ENCODE measurements at places on chromosomes 1 and 21.

DNA sequence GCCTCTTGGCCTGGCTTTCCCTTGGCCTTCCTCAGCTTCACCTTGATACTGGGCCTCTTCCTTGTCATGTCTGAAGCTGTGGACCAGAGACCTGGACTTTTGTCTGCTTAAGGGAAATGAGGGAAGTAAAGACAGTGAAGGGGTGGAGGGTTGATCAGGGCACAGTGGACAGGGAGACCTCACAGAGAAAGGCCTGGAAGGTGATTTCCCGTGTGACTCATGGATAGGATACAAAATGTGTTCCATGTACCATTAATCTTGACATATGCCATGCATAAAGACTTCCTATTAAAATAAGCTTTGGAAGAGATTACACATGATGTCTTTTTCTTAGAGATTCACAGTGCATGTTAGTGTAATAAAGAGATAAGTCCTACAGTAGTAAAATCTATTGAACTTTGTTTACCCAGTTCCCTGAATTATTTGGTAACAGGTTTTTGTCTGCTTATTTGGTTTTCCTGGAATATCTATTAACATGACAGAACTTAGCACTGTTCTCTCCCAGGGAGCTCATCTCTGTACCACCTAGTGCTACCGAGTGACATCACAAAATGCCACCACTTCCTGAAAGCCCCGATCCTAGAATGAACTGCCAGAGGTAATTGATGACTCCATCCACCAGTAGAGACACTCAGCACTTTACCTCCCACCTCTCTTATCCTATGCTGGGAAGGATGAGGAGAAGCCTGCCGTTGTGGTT is 22.2 kb downstream of the UBE2T start:
- no peak for DNase-seq

GRCh38 chr1:156908541-156908940 is 11.9 kb upstream of the LRRC71 start:
- DNase-seq = no peak

GRCh38 chr21:41786509-41786987 is 19.7 kb upstream of the RIPK4 start:
- no peak for DNase-seq

- DNase-seq = no peak
Measured at GRCh38 chr1:221025956-221026355, 146.7 kb downstream of the HLX start.

DNA sequence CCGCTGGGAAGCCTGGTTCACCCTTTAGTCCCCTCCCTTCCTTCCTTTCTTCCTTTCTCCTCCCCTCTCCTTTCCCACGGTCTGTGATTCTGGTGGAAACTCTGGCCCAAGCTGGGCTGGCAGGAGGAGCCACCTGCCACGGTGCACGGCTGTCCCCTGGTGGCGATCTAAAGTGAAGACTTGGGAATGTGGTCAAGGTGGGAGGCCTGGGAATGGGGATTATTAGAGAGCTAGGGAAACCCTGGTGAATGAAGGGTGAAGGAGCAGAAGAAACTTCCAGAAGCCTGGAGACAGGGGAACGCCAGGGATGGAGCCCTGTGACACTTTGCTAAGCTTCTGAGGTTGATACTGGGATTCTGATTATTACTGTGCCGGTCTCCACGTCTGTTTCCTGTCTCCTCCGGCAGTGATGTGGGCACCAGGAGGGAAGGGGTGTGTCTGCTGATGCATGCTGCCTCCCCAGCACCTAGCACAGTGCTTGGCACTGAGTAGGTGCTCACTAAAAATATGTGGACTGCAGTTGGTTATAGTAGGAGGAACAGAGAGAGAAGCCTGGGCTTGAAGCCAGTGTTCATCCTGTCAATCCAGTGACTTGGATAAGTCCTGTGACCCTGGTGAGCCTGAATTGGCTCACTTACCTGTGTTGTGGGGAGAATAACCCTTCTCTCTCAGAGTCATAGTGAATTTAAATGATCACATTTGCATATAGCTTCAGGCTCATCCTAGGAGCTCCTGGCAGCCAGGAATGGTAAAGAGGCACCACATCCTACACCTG is 71.2 kb upstream of the NBPF3 start:
- DNase-seq = peak; percentile 73

GRCh38 chr1:28313702-28314546 is 14.9 kb upstream of the MED18 start:
- DNase-seq = no peak

DNA sequence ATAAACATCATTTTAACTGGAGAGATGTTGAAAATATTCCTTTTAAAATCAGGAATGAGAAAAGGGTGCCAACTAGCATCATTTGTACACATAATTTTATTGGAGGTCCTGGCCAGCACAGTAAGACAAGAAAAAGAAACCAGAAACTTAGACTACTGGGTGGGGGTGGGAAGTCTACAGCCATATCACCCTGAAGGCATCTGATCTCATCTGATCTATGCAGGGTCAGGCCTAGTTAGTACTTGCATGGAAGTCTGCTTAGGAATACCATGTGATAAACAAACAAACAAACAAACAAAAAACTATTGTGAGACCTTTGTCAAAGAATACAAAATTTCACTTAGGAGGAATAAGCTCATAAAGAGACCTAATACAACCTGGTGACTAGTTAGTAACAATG is 54.2 kb downstream of the EIF2B3 start:
- DNase-seq = no peak

All from fibroblast of the conjunctiva (primary cell).